ENCODE measurements at places on chromosomes 2 and 18. TPM values are rescaled to one million over a fixed set of nuclear protein-coding genes. Genes with fewer than 3 reads are reported as not detected.

The CXCR4 gene
- 1.1 TPM for polyA plus RNA-seq

The MRO gene
- not detected for polyA plus RNA-seq

The PJVK gene
- 13.3 TPM for polyA plus RNA-seq

The SKOR2 gene
- not detected for polyA plus RNA-seq

The ASXL3 gene
- 8.3 TPM for polyA plus RNA-seq

The LYG2 gene
- not detected for polyA plus RNA-seq

The ABCB11 gene
- polyA plus RNA-seq, result 0.02 TPM

The FRZB gene
- 23.9 TPM for polyA plus RNA-seq

The FBXO41 gene
- 1.0 TPM for polyA plus RNA-seq

The AQP12A gene
- polyA plus RNA-seq, result 0.50 TPM

The COL3A1 gene
- 159 TPM for polyA plus RNA-seq

The UCN gene
- 5.8 TPM for polyA plus RNA-seq

The CYP27C1 gene
- 3.4 TPM for polyA plus RNA-seq

The ARHGAP15 gene
- not detected for polyA plus RNA-seq

The E2F6 gene
- polyA plus RNA-seq, result 22.6 TPM

The NT5DC4 gene
- not detected for polyA plus RNA-seq

The B3GNT7 gene
- 2.9 TPM for polyA plus RNA-seq

Measured in cardiac muscle cell (in vitro differentiated cells and primary cell).